ENCODE measurements at places on chromosomes 2 and 18.

GRCh38 chr2:176656038-176656775, 387.0 kb downstream of the MTX2 start:
- H3K4me1 ChIP-seq: no peaks in the 10 kb centered on the region
- H3K27ac ChIP-seq: no peak overlapping the region
- no peak overlapping the region for H3K4me3 ChIP-seq
- no peaks in the 10 kb centered on the region for H3K36me3 ChIP-seq

GRCh38 chr2:128630974-128631697, 312.5 kb upstream of the HS6ST1 start:
- peaks cover 14% of the 10 kb centered on the region for H3K27me3 ChIP-seq
- no peaks in the 10 kb centered on the region for H3K36me3 ChIP-seq
- no peak overlapping the region for H3K4me3 ChIP-seq
- H3K4me1 ChIP-seq: no peaks in the 10 kb centered on the region
- no peak overlapping the region for H3K27ac ChIP-seq
- no peak for DNase-seq

GRCh38 chr18:38940863-38941531, 1375.4 kb upstream of the CELF4 start:
- H3K4me3 ChIP-seq: no peak overlapping the region
- no peak overlapping the region for H3K27ac ChIP-seq
- peak; percentile 89 for DNase-seq

GRCh38 chr18:73244401-73244800, 376.6 kb upstream of the NETO1 start:
- no peaks in the 10 kb centered on the region for H3K36me3 ChIP-seq
- H3K4me3 ChIP-seq: no peak overlapping the region
- H3K4me1 ChIP-seq: no peaks in the 10 kb centered on the region
- H3K27ac ChIP-seq: no peak overlapping the region
- DNase-seq: no peak
- H3K27me3 ChIP-seq: no peaks in the 10 kb centered on the region

DNA sequence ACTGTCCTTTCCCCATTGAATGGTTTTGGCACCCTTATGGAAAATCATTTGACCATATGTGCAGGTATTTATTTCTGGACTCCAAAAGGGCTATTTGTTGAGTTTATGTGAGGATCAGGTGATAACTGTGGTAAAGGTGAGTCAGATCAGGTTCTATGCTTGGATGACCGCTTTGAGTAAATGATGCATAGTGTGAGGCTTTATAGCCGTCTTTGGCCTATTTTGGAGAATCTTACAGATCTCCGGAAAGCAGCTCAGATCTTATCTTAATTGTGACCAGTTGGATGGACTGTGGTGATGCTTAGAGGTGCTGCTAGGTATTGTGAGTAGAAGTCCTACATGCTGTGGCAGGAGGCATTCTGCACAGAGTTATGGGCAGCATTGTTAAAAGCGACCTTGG, 126.2 kb downstream of the METTL8 start:
- peaks cover 1% of the 10 kb centered on the region for H3K4me1 ChIP-seq
- no peaks in the 10 kb centered on the region for H3K27me3 ChIP-seq
- no peak overlapping the region for H3K4me3 ChIP-seq
- no peak overlapping the region for H3K27ac ChIP-seq
- peaks cover 3% of the 10 kb centered on the region for H3K36me3 ChIP-seq
- no peak for DNase-seq

DNA sequence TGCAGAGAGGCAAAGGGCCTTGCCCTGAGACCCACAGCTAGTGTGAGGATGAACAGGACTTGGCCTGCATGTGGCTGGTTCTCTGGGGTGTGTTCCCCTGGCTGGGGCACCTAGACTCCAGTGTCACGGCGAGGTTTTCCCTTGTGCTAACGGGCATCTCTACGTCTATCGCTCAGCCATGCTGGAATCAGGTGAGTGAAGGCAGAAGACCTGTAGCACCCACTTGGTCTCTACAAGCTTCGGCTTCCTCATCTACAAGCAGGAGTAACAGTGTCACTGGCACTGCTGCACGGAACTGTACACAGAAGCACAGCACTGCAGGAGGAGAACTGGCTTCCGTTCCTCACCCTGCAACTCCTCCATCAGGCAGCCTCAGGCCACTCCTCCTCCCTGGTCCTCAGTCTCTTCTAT, 30.6 kb downstream of the HS1BP3 start:
- peaks cover 52% of the 10 kb centered on the region for H3K36me3 ChIP-seq
- H3K27ac ChIP-seq: no peak overlapping the region
- H3K27me3 ChIP-seq: no peaks in the 10 kb centered on the region
- H3K4me3 ChIP-seq: no peak overlapping the region
- H3K4me1 ChIP-seq: peaks cover 66% of the 10 kb centered on the region

- no peaks in the 10 kb centered on the region for H3K27me3 ChIP-seq
- no peak overlapping the region for H3K27ac ChIP-seq
- no peak overlapping the region for H3K4me3 ChIP-seq
- no peaks in the 10 kb centered on the region for H3K36me3 ChIP-seq
- peak; percentile 16 for DNase-seq
These were observed 30.4 kb downstream of the PRKRA start for GRCh38 chr2:178420463-178420999.

- DNase-seq: no peak
- no peaks in the 10 kb centered on the region for H3K36me3 ChIP-seq
- no peaks in the 10 kb centered on the region for H3K4me1 ChIP-seq
- H3K27ac ChIP-seq: no peak overlapping the region
These were observed 66.0 kb downstream of the PAX3 start for GRCh38 chr2:222232839-222233238.

- no peaks in the 10 kb centered on the region for H3K4me1 ChIP-seq
- no peaks in the 10 kb centered on the region for H3K36me3 ChIP-seq
- no peak for DNase-seq
- no peak overlapping the region for H3K4me3 ChIP-seq
- H3K27me3 ChIP-seq: no peaks in the 10 kb centered on the region
These were observed 165.3 kb upstream of the SYT4 start for GRCh38 chr18:43442571-43442970.

DNA sequence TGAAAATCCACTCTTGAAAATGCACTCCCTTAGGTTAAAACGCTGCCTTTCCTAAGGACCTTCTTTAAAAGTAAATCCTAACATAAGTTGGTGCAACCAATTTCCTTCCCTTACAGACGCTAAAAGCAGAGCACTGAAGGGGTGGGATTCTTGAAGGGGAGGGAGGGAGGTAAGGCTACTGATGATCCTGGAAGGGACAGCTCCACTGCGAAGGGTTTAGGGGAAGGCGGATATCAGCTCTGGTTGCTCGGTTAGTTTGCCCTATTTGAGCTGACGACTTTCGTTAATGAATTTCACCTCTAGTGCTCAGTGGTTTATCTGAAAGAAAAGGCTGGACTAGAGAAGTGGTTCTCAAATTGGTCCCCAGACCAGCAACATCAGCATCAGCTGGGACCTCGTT, 49.7 kb upstream of the SIGLEC15 start:
- no peaks in the 10 kb centered on the region for H3K27me3 ChIP-seq
- peaks cover 7% of the 10 kb centered on the region for H3K4me1 ChIP-seq
- no peak overlapping the region for H3K27ac ChIP-seq
- peak overlapping the region; percentile 68 for H3K4me3 ChIP-seq
- no peaks in the 10 kb centered on the region for H3K36me3 ChIP-seq

GRCh38 chr2:159695795-159696448, 16.4 kb upstream of the MARCHF7 start:
- H3K4me1 ChIP-seq: no peaks in the 10 kb centered on the region
- DNase-seq: no peak
- no peaks in the 10 kb centered on the region for H3K36me3 ChIP-seq
- H3K27ac ChIP-seq: no peak overlapping the region
- no peaks in the 10 kb centered on the region for H3K27me3 ChIP-seq
- no peak overlapping the region for H3K4me3 ChIP-seq

DNA sequence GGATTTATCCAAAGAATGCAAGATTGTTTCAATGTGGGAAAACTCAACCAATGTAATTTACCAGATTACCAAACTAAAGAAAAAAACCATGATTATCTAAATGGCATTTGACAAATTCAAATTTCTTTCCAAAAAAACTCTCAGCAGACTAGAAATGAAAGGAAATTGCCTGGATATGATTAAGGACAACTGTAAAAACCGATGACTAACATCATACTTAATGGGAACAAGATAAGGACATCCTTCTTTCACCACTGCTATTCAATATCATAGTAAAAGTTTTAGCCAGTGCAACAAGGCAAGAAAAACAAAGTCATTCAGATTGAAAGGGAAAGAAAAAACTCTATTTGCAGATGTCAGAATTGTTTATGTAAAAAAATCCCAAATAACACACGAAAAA, 4.4 kb upstream of the CCDC150 start:
- no peak overlapping the region for H3K27ac ChIP-seq
- DNase-seq: no peak
- H3K27me3 ChIP-seq: no peaks in the 10 kb centered on the region
- H3K4me3 ChIP-seq: no peak overlapping the region
- H3K4me1 ChIP-seq: peaks cover 1% of the 10 kb centered on the region
- H3K36me3 ChIP-seq: no peaks in the 10 kb centered on the region

DNA sequence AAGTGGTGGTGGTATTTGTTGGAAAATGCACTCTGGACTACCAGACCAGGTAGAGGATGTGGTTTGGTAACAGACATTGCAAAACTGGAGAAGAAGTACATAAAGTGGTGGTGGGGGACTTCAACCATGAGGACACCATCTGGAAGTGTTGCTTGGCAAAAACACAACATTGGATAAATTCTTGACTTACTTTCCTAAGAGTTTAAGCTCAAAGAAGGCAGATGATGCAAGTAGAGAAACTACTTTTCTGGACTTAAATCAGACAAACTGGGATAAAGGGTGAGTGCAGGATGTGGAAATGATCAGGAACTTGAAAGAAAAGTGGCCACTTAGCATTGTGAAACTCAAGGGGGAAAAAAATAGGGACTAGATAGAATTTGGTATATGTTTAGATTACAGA, 487.4 kb downstream of the ZEB2 start:
- no peak overlapping the region for H3K4me3 ChIP-seq
- no peaks in the 10 kb centered on the region for H3K27me3 ChIP-seq
- no peaks in the 10 kb centered on the region for H3K4me1 ChIP-seq
- H3K27ac ChIP-seq: no peak overlapping the region

- no peak for DNase-seq
- H3K27ac ChIP-seq: no peak overlapping the region
- no peaks in the 10 kb centered on the region for H3K27me3 ChIP-seq
- H3K36me3 ChIP-seq: no peaks in the 10 kb centered on the region
These were observed 1305.0 kb downstream of the CNTNAP5 start for GRCh38 chr2:125330133-125330532.
